ENCODE measurements at places on chromosomes 12 and 14. TPM values are rescaled to one million over a fixed set of nuclear protein-coding genes. Genes with fewer than 3 reads are reported as not detected.

INHBE gene
- total RNA-seq: 1.0 TPM

COQ6 gene
- total RNA-seq: 42.6 TPM

CDK2 gene
- 8.3 TPM for total RNA-seq

GLS2 gene
- 0.62 TPM for total RNA-seq

GCH1 gene
- total RNA-seq: 2.1 TPM

CD27 gene
- total RNA-seq: 0.31 TPM

PYGL gene
- total RNA-seq: 10.0 TPM

ZNF891 gene
- total RNA-seq: 0.67 TPM

OR4K15 gene
- not detected for total RNA-seq

OR11H6 gene
- total RNA-seq: not detected

DNAAF2 gene
- total RNA-seq: 6.0 TPM

ACSM4 gene
- not detected for total RNA-seq

KITLG gene
- 20.5 TPM for total RNA-seq

RFX4 gene
- total RNA-seq: not detected

FMNL3 gene
- total RNA-seq: 11.2 TPM

MORN3 gene
- total RNA-seq: not detected

NKX2-1 gene
- total RNA-seq: not detected

PLXNC1 gene
- total RNA-seq: 8.5 TPM

HOXC9 gene
- not detected for total RNA-seq

SERPINA1 gene
- total RNA-seq: 2.6 TPM

Data from heart right ventricle (tissue), 16 donors.